Suppressor macrophage (primary cell): ENCODE measurements at places on chromosomes 2 and 18.

GRCh38 chr2:152950126-152950525, 231.7 kb downstream of the ARL6IP6 start:
- no peak for DNase-seq

DNA sequence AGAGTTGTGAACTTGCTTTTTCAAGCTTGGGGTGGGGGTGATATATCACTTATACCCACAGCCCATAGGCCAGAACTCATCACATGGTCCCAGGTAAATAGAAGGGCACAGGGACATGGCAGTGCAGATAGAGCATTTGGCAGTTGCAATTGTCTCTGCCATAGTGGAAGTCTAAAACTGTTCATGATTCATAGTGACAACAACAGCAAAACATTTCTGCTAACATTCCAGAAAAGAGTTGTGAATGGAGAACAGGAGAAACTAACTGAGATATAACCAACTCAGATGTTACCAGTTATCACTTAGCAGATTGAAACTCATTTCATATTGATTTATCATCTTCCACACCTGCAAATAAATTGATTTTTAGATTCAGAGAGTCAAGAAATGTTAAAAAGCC, 278.6 kb upstream of the KYNU start:
- no peak for DNase-seq

- DNase-seq = no peak
These were observed 16.9 kb downstream of the ERCC3 start for GRCh38 chr2:127277028-127277427.

- DNase-seq = no peak
These were observed 15.7 kb upstream of the MAT2A start for GRCh38 chr2:85523062-85523902.

DNA sequence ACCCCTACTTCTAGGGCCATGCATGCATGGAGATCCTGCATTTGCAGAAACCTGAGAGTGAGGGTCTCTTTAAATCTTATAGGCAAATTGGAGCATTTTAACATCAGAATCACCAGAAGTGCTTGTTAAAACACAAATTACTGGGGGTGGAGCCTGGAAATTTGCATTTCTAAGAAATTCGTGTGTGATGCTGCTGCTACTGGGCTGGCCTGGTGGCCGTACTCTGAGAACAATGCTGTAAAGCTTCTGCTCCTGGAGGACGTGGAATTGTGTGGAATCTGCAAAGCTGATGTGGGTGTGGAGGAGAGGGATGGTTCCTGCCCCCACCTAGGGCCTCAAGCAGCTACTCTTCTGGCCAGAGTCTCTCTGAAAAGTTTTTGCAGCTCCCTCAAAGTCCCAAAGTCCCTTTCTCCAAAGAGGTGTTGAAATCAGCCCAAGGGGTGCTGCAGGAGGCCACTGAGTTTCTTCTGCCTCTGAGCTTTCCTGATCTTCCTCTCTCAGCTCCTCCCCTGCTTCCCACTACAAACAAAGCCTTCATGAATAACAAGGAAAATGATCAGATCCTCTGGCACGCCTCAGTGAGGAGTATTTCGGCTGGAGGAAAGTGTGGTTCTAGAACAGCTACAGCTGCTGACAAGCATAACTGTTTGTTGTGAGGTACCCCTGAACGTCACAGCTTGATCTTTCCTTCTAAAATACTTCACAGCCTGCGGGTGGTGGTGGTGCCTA, 508.3 kb downstream of the CNTNAP5 start:
- DNase-seq = no peak

- peak; percentile 43 for DNase-seq
These were observed 47.5 kb upstream of the ACSL3 start for GRCh38 chr2:222813177-222813843.

DNA sequence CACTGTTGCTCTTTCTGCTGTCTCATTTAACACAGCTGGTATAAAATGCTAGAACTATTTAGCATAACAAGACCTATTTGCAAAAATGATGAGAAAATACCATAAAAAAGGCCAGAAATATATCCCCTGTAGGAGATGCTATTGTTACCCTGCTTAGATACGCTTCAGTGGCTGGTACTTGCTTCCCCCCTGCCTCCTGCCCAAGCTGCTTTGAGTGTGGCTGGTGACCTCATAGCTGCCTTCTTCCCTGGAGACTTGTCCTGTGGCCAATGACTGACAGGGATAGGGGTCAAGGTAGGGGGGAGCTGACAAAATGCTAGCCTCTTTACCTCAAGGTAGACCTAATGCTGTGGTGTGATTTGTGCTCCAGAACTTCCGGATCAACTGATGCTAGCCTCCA, 150.2 kb upstream of the ZEB2 start:
- no peak for DNase-seq

- DNase-seq = peak; percentile 58
These were observed 30.4 kb upstream of the MGAT4A start for GRCh38 chr2:98761267-98761781.

GRCh38 chr2:83142934-83143333, 1316.1 kb downstream of the SUCLG1 start:
- DNase-seq = no peak

- DNase-seq = no peak
These were observed 33.2 kb downstream of the HS6ST1 start for GRCh38 chr2:128285329-128285931.

GRCh38 chr2:176997074-176997791, 215.4 kb upstream of the HNRNPA3 start:
- DNase-seq = peak; percentile 78

DNA sequence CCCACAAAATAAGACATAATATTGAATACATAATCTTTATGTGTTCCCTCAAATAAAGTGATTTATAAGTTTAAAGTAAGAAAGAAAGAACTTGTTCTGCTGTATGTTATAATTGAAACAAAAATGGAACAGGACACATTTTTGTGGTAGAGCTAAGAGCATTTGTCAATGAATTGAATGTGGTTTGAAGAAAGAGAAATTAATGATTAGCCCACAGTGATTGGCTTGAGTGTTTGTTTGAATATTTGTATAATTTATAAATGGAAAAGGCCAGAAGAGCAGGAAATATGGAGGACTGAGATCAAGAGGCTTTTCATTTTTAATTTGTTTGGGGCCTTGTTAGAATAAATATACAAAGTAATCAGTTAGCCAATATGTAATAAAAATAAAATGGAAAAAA, 395.1 kb upstream of the CDH19 start:
- DNase-seq = no peak

- DNase-seq = no peak
These were observed 402.8 kb upstream of the SYT4 start for GRCh38 chr18:43680096-43680495.

- peak; percentile 73 for DNase-seq
These were observed 1.5 kb upstream of the MPPE1 start for GRCh38 chr18:11909591-11910026.

- DNase-seq = no peak
These were observed 131.5 kb downstream of the NCK2 start for GRCh38 chr2:105876191-105876590.
